HT-29 (cell line): ENCODE measurements at places on chromosomes 16 and 17. TPM values are rescaled to one million over a fixed set of nuclear protein-coding genes. Genes with fewer than 3 reads are reported as not detected.

TMIGD1 gene
- total RNA-seq, result not detected in 2 replicates

COPS3 gene
- total RNA-seq, result 35.4 and 44.9 TPM in 2 replicates

JPH3 gene
- total RNA-seq, result not detected in 2 replicates

DNAI2 gene
- total RNA-seq, result not detected in 2 replicates

RNU2-1 gene
- not detected in 2 replicates for total RNA-seq

SARM1 gene
- 8.0 and 8.6 TPM in 2 replicates for total RNA-seq
